ENCODE measurements at places on chromosomes 12 and 14.

GRCh38 chr14:69654116-69654515 is 42.7 kb downstream of the SUSD6 start:
- no peak for DNase-seq

GRCh38 chr14:56333359-56334292 is 215.4 kb downstream of the PELI2 start:
- DNase-seq = no peak

GRCh38 chr12:100221523-100221922 is 20.9 kb downstream of the ACTR6 start:
- no peak for DNase-seq

GRCh38 chr12:100574187-100575074 is 947 bp downstream of the GAS2L3 start:
- no peak for DNase-seq

DNA sequence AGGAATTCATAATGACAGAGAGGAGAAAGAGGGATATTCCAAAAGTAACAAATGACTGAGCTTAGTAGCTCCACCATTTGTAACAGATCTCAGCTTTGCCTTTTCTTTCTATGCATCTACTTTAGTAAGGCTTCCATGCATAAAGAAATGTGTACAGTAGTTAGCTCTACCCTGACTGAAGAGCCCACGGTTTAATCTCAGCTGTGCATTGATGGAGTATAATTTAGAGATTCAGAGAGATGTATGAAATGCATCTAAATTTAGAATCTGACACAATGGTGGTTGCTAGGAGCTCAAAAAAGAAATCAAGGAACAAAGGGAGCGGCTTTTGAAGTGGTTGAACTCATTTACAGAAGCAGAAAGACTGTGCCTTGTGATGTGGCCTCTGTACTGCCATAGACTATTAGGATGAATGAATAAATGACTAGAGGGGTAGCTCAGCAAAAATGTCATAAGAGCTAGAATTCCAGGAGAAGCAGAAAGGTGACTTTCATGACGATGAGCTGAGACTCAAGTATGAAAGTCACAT is 838.6 kb downstream of the RPS29 start:
- DNase-seq = no peak

Measured in cortex of kidney (tissue), 1 donor.